ENCODE measurements at places on chromosomes 7 and 10.

GRCh38 chr7:80263333-80263732, 128.7 kb downstream of the GNAI1 start:
- no peak for DNase-seq

- DNase-seq, result peak; percentile 83
These were observed 18.7 kb upstream of the SLF2 start for GRCh38 chr10:100894033-100894432.

GRCh38 chr7:143456992-143457793, 13.9 kb downstream of the TAS2R60 start:
- DNase-seq, result no peak

- no peak for DNase-seq
These were observed 357.8 kb upstream of the C7orf33 start for GRCh38 chr7:148232784-148233183.

DNA sequence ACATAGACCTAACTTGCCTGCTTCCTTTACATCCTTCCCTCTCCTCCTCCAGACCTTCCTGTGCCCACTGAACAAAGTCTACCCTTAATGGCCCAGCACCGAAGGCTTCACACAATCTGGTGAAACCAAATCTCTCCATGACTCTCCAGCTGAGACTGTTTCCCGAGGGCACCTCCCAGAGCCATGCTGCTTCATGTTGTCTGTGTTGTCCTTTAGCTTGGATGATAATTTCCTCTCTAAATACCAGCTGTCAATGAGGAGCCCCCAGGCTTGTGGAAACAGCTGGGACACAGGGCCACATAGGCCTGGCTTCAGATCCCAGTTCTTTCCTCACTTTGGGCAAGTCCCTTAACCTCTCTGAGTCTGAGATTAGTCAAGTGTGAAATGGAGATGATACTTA, 54.3 kb downstream of the DLD start:
- no peak for DNase-seq

- no peak for DNase-seq
These were observed at the start of gene C10orf67 for GRCh38 chr10:23344241-23344841. C10orf67 (minus strand) TSS chr10:23344797; CDS start chr10:23344774, 23 bp downstream.

DNA sequence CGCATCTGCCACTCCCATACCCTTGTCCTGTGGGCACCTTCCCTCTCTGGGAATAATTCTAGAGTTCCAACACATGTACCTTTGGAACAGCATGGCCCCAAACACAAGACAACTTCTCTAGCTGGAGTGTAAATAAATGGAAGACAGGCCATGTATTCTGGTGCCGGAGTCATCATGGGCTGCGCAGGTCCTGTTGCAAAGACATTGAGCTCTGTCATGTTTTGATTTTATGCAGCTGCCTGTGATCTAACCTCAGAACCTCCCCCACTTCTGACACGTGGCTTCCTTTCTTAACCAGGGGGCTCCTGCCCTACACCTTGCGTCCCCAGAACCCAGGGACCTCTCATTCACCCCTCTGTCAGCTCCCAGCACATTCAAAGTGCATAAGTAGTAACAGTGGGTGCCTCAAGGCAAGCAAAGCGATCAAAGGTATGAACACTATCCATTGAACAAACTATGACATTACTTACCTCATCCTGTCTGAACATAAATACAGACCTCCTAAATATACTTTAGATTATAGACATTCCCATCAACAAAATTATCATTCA, 219.9 kb downstream of the FGFR2 start:
- no peak for DNase-seq

DNA sequence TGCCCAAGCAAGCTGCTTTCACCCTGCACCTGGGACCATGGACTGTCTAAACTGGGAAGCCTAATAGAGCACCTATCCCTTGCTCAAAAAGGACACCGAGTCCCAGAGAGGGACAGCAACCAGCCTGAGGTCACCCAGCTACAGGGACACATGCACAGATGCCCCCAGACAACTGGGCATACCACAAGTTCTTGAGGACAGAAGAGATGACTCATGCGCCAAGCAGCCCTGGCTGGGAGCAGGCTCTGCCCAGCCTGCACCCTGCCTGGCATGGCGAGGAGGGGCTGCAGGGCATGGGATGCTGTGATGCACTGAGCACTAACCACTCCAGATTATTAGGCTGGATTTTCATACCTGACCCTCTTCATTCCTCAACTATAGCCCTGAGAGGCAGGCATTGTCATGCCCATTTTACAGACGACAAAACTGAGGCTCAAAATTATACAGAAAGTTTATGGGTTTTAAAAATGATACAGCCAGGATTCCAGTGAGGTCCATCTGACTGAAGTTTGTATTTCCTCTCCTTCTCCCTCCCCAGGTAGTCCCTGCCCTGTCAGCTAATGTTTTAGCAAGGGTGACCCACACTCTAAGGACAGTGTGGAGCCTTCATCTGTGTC, 289.3 kb upstream of the ZMIZ1 start:
- DNase-seq, result no peak

DNA sequence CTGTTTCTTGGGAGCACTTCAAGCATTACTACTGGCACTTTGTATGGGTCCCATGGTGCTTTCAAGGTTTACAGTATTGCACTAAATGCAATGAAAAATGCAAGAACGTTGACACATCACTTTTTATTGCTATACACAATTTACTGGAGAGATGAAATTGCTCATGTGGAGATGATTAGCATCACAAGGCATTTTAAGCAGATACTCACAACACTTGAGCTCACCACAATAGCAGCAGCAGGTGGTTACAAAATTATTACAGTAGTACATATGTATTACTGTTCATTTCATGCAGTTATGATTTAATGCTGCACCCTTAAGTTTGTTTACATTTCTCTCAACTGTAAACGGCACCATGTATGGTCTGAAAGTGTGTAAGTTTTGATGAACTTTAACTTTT, 537.7 kb downstream of the GRM8 start:
- no peak for DNase-seq

DNA sequence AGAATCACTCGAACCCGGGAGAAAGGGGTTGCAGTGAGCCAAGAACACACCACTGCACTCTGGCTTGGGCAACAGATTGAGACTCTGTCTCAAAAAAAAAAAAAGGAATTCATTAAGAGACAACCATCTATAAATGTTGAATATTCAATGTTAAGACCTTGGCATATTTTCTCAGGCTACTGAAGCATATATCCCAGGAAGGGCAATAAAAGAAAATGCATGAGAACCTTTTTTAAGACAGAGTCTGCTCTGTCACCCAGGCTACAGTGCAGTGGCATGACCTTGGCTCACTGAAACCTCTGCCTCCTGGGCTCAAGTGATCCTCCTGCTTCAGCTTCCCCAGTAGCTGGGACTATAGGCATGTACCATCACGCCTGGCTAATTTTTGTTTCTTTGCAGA, 165.0 kb downstream of the JMJD1C start:
- DNase-seq, result no peak

GRCh38 chr7:117077658-117078057, 124.4 kb downstream of the ST7 start:
- no peak for DNase-seq

GRCh38 chr7:70569335-70569819, 562.6 kb upstream of the GALNT17 start:
- DNase-seq, result peak; percentile 55

- DNase-seq, result no peak
These were observed 9.9 kb downstream of the ARID5B start for GRCh38 chr10:61911425-61911824.

- DNase-seq, result no peak
These were observed 52.3 kb upstream of the PIP4K2A start for GRCh38 chr10:22766693-22767092.

- DNase-seq, result no peak
These were observed 1.5 kb downstream of the PVRIG start for GRCh38 chr7:100221231-100221718.

DNA sequence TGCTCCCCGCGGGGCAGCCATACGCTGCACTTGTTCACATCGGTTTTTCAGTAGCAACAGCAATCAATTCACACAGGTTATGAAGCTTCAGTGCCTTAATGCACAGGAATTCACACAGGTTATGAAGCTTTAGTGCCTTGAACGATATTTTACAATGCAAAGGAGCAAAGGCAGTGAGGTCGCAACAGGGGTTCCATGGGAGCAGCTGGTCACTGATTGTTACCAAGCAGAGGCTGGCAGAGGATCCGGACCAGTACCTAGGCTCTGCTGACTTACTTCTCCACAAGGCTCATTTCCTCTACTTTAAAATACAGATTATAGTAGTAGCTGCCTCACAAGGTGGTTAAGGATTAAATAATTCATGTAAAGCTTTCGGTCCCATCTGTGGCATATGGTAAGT, 95.2 kb upstream of the ODAD2 start:
- DNase-seq, result no peak

GRCh38 chr10:13686331-13686752, 99.6 kb downstream of the PRPF18 start:
- DNase-seq, result no peak

- no peak for DNase-seq
These were observed 64.9 kb downstream of the ZNF37A start for GRCh38 chr10:38159004-38159403.

DNA sequence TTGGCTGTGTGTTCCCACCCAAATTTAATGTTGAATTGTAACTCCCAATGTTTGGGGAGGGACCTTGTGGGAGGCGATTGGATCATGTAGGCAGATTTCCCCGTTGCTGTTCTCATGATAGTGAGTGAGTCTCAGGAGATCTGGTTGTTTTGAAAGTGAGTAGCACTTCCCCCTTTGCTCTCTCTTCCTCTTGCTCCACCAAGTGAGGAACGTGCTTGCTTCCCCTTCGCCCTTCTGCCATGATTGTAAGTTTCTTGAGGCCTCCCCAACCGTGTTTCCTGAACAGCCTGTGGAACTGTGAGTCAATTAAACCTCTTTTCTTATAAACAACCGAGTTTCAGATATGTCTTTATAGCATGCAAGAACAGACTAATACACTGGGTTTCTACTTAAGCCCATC, 176.3 kb downstream of the CDK14 start:
- no peak for DNase-seq

- DNase-seq, result no peak
These were observed 88.3 kb upstream of the CHST15 start for GRCh38 chr10:124181656-124182055.

- DNase-seq, result no peak
These were observed 25.4 kb downstream of the STAM start for GRCh38 chr10:17669185-17669872.

DNA sequence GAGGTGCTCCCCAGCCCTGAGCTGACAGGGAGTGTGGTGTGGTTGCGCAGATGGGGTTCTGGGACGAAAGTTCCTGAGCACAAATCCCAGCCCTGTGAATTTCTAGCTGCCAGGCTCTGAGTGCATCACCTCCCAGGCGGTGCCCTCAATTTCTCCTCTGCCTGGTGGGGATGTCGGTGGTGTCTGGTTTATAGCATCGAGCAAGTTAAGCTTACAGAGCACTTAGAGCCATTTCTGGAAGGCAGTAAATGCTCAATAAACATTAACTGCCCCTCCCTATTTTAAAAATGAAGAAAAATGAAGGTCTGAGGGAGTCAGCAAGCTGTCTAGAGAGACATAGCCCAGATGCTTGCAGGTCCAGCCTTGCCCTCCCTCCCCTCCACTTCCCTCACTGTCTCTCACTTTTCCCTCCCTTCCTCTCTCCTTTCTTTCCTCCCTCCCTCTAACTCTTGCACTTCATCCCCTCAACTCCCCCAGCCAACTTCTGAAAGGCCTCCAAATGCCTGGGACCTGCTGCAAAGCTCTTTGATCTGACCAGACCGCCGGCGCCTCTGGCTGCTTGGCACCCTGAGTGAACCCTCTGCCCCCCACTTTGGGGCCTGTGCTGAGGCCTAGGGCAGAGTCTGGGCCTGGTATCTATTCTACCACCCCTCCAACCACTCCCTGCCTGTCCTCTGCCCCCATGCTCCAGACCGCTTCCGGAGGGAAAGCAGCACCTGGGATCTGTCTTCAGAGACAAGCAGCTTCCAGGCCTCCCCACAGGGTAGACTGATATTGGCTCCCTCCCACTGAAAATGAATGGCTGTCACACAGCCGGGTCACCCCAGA, 438.3 kb downstream of the RPS24 start:
- no peak for DNase-seq

- no peak for DNase-seq
These were observed 50.1 kb upstream of the ELN start for GRCh38 chr7:73977619-73978618.

GRCh38 chr7:127652333-127653248, 597 bp downstream of the SND1 start:
- peak; percentile 50 for DNase-seq

DNA sequence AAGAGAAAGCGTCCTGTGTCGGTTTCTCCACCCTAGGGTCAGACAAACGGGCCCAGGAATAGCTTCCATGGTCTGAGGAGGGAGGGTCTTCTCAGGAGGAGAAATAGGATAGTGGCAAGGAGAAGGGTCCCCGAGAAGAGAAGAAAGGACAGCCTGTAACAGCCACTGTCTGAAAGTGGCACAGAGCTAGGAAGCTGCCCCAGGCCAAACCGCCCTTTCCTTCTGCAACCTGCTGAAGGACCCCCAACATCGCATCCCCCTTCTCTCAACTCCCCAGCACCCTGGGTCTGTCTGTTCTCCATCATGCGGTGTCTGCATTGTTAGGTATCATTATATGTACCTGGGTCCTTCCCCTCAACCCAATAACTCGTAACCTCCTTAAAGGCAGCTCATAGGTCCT, 47.1 kb downstream of the COL17A1 start:
- no peak for DNase-seq

DNA sequence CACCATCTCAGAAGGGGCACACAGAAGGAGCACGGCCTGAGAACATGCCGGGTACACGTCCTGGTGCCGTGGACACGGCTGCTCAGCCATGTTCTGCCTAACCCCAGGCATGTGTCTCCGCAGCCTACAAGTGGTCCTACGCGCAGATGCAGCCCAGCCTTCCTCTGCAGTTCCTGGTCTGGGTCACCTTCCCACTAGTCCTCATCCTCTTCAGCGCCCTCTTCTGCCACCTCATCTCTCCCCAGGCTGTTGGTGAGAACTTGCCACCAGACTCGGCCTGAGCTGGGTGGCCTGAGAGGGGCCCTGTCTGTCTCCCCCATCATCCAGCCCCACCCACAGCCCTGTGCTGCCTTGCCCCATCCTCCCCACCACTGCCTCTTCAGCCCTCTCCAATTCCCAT, 5.3 kb downstream of the CLCN1 start:
- no peak for DNase-seq

DNA sequence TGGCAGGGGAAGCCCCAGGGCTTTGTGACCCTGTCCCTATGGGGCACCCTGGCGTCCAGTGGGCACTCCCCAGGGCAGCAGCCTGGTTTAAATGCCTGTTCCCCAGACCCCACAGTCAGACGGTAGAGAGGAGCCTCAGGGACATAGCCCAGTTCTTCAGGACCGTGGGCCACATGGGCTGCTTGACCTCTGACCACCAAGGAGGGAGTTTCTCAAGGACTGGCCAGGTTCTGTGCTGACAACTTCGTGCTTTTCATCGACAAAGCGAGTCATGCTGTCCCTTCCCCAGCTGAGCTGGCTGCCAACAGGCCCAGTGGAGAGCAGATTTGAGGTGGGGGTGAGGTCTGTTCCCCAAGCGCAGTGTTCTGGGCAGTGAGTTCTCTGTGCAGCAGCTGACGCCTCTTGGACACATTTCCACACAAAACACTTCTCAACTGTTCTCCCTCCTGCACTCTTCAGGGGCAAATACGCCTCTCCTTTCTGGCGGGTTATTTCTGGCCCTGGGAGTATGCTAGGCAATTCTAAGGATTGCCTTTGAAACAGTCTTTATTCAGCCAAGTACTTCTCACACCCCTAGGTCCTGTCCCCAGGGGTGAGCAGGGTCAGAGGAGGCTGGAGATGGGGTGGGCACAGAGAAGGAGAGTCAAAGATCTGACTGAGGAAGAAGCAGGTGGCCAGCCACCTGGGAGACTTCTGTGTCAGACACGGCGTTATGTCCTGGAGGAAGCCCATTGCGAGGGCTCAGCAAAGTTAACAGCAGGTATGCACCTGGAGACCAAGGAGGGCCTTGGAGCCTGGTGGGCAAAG, 57.3 kb upstream of the CAMK2B start:
- no peak for DNase-seq

- no peak for DNase-seq
These were observed 87.9 kb downstream of the SLC37A3 start for GRCh38 chr7:140310337-140311002.

Measured in NCI-H526 (cell line).